Lower leg skin (tissue), 4 donors: ENCODE measurements at places on chromosomes 3 and 15. TPM values are rescaled to one million over a fixed set of nuclear protein-coding genes. Genes with fewer than 3 reads are reported as not detected.

DNA sequence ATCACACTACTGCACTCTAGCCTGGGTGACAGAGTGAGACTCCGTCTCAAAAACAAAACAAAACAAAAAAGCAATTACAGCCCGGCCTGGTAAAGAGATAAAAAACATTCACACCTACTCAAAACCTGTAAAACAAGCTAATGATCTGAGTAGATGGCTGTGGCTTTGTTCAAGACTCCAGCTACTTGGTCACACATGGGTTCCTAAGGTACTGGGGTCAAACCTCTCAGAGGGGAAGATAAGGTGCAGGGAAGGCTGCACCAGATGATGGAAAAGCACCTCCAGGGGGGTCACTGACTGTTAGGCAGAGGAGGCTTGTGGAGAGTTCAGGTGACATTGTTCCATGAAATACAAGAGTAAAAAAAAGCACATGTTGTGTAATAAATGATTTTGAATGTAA, 450.2 kb upstream of the WNT5A start:
- no peak for DNase-seq

GRCh38 chr3:106829206-106829605, 548.0 kb upstream of the CCDC54 start:
- DNase-seq = no peak

GRCh38 chr3:480070-480469, 283.5 kb downstream of the CHL1 start:
- no peak for DNase-seq

DNA sequence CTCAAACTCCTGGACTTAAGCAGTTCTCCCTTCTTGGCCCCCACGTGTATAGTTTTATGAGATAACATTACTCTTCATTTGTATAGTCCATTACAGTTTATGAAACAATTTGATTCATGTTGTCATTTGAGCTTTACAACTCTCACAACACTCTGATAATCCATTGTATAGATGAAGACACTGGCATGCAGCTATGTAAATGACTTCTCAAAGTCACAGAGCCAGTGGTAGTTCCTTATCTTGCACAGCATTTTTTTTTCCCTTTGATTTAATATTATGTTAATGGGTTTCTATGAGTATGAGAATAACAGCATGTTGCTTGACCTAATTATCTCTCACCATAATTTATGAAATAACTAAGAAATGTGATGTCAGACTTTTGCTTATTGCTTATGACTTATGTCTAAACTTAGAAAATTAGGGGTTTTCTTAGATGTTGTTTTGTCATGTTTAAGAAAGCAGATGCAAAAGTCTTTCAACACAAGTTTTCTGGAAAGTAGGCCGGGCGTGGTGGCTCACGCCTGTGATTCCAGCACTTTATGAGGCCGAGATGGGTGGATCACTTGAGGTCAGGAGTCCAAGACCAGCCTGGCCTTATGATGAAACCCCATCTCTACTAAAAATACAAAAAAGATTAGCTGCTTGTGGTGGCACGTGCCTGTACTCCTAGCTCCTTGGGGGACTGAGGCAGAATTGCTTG, 13.3 kb downstream of the VPS8 start:
- DNase-seq = no peak

DNA sequence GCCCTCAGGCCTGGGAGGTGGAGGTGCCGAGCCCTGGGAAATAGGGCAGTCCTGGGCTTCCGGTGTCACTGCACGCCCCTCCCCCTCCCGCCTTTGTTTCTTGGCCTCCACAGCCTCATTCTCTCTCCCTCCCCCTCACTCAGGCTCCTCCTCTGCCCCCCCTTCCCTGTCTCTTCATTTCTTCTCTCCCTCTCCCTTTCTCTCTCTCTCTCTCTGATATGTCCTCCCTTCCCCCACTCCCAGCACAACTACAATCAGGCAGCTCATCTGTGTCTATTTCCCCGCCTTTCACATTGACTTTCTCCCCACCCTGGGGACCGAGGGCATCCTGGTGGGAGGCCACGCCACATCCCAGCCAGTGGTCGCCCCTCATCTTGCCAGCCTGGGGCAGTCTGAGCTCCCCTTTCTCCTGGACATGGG, 40.2 kb downstream of the IDH2 start:
- no peak for DNase-seq

DNA sequence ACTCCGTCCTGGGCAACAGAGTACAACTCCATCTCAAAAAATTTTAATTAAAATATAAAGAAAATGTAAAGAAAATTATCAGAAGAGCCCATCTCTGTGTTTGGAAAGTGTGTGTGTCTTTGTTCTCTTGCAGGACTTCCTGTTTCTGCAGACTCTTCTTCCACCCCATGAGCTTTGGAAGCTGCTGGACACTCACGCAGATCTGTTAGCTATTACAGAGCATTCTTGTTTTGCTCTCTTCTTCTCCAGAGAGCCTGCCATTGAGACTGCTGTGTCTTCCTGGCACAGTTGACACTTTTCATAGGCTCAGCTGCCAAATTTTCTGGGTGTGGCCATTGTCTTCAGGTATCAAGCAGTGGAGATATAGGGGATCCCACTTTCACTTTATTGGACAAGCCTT, 6.0 kb upstream of the CCR8 start:
- no peak for DNase-seq

DNA sequence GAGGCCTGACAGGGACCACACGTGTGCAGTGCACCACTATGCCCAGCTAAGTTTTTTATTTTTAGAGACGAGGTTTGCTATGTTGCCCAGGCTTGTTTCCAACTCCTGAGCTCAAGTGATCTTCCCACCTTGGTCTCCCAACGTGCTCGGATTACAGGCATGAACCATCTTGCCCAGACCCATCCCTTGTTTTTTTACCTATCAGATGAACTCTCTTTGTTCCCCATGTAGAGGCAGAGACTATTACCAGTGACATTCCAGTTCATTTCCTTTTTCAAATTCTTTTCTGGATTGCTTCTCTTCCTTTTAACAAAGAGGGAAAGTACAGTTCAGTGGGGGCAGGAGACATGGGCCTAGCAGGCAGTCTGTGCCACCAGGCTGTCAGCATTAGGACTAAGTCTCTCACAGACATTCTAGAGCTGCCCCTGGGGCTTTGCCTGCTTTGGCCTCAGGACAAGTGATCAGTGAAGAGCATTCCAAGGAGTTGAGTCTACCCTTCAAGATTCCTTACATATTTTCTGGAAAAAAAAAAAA, 103.5 kb upstream of the SLC7A14 start:
- no peak for DNase-seq

DNA sequence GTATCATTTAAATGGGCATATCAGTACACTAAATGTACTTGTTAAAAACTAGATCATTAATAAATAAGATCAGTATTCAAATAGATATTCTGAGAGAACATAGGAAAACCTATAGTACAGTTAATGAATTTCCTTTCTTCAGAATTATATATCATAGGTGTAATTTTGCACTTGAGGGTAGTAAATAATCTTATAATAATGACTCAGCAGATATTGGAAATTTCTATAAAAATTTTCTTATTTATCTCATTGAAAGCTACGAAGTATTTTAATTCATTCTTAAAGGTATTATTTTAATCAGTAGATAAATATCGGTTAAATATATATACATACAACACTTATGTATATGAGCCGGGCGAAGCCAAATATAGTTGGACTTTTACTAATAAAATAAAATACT, 300.9 kb upstream of the SOX2 start:
- DNase-seq = no peak

DNA sequence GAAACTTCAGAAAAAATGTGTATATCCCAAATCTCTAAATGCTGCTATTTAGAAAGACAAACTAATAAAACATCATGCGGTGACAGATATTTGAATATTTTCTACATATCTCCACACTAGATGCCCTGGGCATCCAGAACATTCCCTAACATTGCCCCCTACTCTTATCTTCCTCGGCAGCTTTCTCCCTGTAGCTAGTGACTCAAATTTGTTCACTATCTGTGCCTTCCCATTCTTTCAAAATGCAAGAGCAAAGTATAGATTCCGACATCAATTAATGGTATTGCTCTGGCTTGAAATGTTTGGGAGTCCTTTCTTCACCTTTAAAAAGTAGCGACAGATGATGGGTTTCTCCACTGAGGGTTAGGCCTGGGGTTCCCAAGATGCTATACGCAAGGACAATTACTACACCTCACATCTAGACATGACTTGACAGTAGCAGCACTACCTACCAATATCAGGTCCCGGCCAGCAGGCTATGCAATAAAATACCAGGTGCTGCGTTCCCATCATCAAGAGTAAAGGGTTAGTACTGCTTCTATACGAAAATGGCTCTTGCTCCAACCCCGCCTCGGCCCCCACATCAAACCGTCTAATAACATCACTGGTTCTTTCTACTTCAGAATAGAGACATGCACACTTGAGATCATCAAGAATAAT, 631 bp downstream of the UBR1 start:
- no peak for DNase-seq

The DLL4 gene
- 5.9 TPM for total RNA-seq

The LRRN1 gene
- 8.0 TPM for total RNA-seq

The KBTBD12 gene
- 0.23 TPM for total RNA-seq

The CD86 gene
- 2.0 TPM for total RNA-seq
